ENCODE measurements at places on chromosomes 13 and 19.
A peak's percentile ranks its signal among the peaks of the same experiment; 100 is the strongest.

DNA sequence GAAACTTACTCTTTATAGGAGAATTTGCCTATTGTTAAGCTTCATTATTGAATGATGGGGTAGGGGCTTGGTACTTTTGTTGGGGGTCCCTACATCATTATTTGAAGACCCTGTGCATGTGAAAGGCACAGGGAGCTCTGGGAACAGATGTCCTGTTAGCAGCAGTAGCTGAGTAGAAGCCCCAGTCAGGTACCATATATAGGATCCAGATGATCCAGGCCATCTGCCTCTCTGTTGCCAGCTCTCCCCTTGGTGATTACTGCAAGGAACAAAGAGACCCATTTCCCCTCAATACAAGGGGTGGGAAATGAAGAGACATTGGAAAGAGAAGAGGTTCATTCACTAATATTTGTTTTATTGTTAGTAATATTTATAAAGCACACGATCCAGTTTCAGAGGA, 4.4 kb upstream of the MTMR6 start:
- DNase-seq, result no peak

DNA sequence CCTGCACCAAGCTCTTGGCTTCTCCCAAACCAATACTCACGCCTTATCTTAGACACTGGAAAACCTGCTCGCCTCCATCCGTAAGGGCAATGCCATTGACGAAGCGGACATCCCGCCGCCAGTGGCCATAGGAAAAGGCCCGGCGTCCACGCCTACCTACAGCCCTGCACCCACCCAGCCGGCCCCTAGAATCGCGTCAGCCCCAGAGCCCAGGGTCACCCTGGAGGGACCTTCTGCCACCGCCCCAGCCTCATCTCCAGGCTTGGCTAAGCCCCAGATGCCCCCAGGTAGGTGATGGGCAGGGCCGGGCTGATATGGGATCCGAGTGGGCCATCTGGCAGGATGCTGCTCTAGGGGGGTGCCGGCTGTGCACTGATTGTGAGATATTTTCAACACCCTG, 7.4 kb downstream of the CC2D1A start:
- no peak for DNase-seq

DNA sequence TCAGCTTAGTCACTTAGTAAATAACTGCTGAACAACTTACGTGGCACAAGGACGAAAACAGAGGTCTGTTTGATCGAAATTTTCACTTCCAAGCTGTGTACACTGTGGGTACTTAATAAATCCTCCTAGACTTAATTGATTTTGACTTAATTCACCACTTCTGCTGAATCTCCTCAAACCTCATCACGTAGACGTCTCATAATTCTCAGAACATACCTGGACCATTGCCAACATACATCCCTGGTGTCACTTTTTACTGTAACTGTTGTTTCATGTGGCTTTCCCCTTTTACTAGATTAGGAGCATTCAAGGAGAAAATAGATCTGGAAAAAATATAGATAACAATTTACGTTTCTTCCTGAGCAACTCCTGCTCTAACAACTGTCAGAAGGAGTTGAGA, 105.0 kb downstream of the MBNL2 start:
- DNase-seq, result no peak

- no peak for DNase-seq
These were observed 407.8 kb downstream of the LIG4 start for GRCh38 chr13:107807306-107808073.

DNA sequence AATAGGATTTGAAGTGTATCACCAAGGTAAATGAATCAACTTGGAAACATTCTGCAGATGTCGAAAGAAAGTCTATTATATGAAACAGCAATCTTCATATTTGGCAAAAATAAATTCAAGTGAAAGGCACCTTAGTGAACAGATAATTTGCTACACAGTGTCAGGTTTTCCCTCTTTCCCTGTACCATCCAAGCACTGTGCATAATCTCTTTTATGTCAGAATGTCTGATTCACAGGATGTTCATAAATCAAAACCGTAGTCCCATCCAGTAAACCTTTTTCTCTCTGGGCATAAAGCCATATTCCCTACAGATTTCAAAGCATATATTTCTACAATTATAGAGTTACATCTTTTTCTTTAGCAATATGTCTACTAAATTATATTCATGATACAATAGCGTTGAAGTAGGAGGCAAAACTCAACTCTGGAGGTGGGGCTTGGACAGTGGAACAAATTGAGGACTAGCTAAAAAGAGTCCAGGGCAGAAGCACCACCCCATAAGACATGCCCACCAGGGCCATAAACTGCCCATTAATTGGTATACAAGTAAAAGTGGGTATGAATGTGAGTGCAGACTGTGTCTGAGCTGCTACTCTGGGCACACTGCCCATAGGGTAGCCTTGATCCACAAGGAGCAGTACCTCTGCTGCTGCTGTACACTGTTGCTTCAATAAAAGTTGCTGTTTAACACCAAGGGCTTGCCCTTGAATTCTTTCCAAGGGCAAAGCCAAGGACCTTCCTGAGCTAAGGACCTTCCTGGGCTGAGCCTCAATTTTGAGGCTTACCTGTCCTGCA, 72.1 kb upstream of the MYCBP2 start:
- no peak for DNase-seq

- DNase-seq, result no peak
These were observed 1.1 kb downstream of the KMT5C start for GRCh38 chr19:55340784-55341147.

DNA sequence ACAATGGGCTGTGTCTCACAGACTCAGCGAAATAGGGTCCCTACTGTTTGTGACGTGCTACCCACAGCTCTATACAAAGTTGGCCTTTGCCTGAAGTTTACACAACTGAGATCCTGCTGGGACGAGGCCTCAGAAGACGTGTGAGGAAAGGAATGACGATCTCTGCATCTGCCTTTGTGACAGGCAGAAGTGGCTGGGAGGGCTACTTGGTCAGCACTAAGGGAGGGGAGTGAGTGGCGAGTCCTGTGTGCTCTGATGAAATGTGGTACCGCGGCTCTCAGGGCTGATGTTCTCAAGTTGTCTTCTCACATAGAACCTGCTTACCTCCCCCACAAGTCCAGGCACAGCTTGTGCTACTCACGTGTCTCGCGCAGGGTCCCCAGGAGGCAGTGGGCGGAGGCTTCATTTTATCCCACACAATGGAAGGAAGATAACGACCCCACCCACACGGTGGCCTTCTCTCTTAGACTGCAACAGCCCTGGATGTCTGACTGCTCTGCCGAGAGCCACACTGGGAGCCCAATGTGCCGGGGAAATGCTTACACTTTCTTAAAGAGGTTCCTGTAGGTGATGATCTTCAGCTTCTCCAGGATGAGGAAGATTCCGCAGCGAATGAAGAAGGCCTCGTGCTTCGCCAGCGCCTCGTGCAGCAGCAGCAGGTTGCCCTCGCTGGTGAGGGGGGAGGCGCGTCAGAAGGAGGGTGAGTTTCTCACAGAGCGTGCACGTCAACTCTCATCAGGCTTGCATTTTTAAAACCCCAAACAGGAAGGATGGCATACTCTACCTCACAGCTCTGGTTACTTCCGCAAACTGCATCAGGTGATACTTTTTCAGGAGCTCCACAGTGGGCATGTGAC, 21.2 kb downstream of the PROZ start:
- peak; percentile 21 for DNase-seq

- DNase-seq, result no peak
These were observed 169.2 kb downstream of the ZIC5 start for GRCh38 chr13:99802416-99802815.

- DNase-seq, result peak; percentile 25
These were observed at the start of gene TRPC4 for GRCh38 chr13:37869756-37870488. TRPC4 (minus strand) TSS chr13:37869772; CDS start chr13:37783333, 86,439 bp downstream.

DNA sequence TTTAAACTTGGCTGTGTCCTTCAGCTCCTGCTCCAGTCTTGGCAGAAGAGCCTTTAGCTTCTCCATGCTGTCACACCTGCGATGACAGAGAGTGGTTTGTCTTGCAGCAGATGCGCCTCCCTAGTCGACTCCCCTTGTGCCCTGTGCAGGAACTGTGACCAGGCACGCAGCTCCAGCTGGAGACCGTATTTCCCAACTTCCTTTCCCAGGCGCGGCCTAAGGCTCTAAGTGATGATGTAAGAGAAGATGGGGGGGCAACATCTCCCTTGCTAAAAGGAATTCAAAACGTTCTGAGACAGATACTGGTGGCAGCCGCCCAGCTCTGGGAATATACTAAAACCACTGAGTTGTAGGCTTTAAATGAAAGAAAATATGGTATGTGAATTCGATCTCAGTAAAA, 16.3 kb downstream of the DCUN1D2 start:
- no peak for DNase-seq

GRCh38 chr13:20610006-20610405, 43.0 kb downstream of the IFT88 start:
- no peak for DNase-seq

DNA sequence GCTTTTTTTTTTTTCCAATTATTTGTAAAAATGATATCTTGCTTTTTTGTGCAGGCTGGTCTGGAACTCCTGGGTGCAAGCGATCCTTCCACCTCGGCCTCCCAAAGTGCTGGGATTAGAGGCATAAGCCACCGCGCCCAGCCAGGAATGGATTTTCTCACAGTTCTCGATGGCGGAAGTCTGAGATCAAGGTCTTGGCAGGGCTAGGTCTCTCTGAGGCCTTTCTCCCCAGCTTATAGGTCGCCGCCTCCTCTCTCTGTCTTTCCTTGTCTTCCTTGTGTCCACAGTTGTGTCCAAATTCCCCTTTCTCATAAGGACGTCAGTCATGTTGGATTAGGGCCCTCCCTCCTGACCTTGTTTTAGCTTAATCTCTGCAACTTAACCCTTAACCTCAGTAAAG, 200.5 kb downstream of the UQCRFS1 start:
- no peak for DNase-seq

- peak; percentile 39 for DNase-seq
These were observed 8.2 kb upstream of the MEIS3 start for GRCh38 chr19:47427241-47428176.

DNA sequence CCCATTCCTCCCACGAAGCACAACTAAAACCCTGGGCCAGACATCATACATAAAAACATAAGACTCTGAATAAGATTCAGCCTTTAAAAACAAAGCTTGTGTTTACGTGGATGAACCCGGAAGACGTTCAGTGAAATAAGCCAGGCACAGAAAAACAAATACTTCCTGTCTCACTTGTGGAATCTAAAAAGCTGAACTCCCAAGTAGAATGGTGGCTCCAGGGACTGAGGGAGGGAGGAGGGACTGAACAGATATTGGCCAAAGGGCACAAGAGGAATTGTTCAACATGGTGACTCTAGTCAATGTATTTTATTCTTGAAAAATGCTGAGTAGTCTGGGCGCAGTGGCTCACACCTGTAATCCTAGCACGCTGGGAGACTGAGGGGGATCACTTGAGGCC, 35.7 kb upstream of the TPM4 start:
- no peak for DNase-seq

DNA sequence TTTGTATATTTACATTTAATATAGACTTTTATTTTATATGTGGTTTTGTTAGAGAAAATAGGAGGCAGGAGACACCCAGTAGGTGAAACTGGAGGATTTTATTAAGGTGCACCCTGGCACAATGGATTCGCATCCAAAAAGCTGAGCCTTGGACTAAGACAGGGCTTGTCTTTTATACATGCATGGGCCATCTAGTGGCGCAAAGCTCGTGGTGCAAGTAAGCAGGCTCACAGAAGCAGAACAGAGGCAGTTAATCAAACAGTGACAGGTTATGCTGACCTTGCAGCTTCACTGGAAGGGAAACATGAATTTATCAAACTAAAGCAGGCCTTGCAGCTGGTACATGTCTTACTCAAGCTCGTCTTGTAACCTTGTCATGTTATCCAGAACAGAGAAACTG, 58.8 kb upstream of the ZNF681 start:
- peak; percentile 21 for DNase-seq

- no peak for DNase-seq
These were observed 89.2 kb downstream of the RGCC start for GRCh38 chr13:41546372-41547190.

GRCh38 chr19:17865364-17866311, 5.9 kb downstream of the RPL18A start:
- no peak for DNase-seq

DNA sequence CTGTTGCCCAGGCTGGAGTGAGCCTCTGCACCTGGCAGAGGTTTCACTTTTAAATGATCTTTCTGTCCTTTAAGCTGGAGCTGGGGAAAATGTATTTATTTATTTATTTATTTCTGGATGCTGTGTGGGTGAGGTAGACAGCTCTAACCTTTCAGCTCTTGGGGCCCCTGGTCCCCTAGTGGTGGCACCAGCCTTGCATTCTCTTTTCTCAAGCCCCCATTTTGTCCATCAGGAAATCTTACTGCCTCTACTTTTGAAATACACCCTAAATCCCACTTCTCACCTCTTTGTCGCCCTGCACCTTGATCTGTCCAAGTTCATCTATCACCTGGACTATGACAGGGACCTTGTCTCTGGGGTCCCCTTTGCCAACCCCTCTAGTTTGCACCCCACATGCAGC, 2.1 kb upstream of the B9D2 start:
- DNase-seq, result no peak

DNA sequence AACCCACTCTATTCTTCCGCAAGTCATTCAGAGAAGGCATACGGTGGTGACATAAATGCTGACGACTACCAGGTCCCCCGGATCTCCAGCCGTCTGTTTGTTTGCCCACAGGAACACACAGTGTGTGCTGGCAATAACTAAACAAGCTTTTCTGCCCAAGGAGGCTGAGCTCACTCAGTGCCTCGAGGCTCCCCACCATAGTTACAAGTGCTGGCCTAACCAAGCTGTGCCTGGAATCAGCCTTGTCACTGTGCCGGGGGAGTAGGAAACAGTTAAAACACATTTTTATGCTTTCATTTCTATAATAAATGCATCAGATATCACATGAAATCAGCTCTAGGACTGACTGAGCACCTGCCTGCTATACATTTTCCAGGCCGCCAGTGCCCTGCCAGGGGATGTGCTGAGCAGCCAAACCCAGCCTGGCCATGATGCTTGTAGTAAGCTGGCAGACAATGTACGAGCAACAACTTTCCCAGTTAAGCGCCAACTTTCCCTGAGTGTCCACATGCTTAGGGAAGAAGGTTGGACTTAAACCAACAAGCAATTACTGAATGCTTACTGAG, 28.1 kb downstream of the BRD4 start:
- peak; percentile 39 for DNase-seq

GRCh38 chr13:72427757-72428528, 299.5 kb downstream of the MZT1 start:
- no peak for DNase-seq

DNA sequence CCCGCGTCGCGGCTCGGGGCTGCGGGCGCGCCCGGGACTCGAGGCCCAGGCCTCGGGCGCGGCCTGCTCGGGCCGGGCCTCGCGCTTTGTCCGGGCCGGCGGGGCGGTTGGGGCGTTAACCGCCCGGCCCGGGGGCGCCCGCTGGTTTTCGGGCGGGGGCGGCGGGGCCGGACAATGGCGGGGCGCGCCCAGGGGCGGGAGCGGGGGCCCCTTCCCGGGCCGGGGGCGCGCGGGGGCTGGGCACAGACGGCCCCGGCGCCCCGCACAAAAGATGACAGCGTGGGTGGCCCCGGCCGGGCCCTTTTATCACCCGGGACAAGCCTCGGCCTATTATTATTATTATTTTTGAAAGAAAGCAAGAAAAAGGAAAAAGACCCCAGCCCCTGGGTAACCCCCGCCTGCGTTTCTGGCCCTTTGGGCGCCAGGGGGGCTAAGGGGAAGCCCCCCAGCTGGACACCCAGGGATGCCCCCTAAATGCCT, 419 bp downstream of the KDM4B start:
- DNase-seq, result no peak

Measured in heart right ventricle (tissue), 16 donors.